ENCODE measurements at places on chromosomes 6 and 20.
A peak's percentile ranks its signal among the peaks of the same experiment; 100 is the strongest.

DNA sequence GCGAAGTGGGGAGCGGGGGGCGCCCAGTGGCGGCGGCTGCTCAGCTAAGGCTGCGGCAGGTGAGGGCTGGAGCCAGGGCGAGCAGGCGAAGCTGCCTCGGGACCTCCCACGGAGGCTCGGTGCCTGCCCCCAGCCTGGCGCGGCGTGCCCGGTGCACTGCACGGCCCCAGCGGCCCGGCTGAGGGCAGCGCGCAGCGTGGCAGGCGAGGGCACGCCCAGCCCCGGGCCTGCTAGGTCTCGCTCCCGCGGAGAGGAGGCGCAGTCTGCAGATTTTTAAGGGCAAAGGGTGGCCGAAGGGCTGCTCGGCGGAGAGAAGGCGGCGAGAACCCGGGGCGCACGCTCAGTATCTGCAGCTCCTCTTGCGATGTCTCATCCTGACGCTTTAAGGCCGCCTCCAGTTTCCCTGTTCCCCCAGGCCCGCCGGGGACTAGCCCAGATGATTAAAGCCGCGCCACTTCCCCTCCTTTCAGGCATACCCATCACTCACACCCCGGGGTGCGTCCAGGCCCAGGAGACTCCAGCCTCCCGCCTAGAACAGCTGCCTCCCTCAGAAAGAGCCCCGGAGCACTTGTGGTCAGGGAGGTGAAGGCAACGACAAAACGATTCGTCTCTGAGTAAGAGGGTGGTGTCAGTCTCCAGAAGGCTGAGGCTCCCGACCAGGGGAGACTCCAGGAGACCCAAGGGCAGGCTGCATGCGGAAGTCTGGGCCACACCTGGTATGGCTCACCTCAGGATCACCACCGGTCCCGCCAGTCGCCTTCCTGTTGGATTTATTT is at the start of gene FERMT1:
Gene FERMT1 (minus strand): TSS at position 158 of the 776 bp plus-strand sequence. CDS start 3,476 bp downstream, outside the sequence.
- no peak for DNase-seq

GRCh38 chr6:139050770-139051313 is 22.3 kb downstream of the ABRACL start:
- no peak for DNase-seq

- DNase-seq: no peak
Observed at GRCh38 chr6:3372912-3373554, 83.8 kb downstream of the SLC22A23 start.

DNA sequence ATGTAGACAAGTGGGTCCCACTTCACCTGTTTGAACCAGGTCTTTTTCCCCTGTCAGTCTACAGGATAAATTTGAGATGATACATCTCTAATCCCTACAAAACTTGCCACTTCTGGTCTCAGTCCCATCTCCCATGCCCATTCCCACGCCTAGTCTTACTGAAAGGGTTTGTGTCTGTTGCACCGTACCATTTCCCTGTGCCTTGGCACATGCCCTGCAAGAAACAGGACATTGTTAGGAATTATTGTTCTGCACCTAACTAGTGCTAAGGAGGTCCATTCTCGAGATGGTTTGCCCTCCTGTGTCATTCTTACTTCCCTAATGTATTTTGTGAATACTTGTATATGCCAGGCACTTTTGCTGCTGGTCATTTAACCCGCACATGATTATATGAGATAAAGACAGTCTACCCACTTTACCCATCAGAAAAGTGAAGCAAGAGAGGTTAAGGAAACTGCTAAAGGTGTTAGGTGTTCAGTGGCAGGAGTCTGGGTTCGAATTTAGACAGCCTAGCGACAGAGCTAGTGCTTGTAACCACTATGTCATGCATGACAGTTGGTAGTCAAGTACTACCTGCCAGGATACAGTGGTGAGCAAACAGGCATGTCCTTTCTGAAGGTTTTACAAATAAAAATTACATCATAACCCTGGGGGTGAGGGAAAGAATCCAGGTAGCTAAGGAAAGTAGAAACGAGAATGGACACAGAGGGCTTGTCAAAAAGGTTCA is 12.7 kb downstream of the FAM217A start:
- DNase-seq: no peak

DNA sequence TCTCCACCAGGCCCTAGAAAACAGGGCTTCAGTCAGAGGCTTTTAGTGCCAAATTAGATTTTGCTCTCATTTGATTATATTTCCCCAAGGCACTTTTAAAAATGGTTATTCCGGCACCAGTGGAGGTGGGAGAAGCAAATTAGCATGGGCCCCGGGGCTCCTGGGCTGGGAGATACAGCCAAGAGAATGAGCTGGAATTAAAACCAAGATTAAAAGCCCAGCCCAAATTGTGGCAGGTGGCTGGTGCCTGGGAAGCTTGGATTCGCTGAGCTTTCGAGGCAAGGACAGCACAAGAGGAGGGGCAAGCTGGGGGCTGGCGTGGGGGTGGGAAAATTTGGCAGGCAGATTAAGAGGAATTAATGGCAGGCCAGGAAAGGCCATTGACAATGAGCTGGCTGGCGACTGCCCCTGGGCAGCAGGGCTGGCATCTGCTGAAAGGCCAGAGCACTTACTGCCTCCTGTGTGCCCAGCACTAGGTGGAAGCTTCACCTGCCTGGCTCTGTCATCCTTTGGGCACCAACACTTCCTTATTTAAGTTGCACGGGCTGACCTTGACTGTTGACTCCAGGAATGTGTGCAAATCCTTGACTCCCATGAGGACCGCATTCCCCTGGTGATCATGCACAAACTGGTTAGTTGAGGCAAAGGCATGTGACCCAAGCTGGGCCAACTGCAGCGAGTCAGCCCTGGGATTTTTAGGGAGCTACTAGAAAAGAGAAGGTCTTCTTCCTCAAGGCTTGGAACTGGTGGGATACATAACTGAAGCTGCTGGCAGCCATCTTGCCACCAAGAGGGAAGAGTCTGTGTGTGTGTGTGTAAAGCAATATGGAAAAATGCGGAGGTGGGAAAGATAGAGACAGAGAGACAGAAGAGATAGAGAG is 76.1 kb downstream of the SULF2 start:
- DNase-seq: no peak

DNA sequence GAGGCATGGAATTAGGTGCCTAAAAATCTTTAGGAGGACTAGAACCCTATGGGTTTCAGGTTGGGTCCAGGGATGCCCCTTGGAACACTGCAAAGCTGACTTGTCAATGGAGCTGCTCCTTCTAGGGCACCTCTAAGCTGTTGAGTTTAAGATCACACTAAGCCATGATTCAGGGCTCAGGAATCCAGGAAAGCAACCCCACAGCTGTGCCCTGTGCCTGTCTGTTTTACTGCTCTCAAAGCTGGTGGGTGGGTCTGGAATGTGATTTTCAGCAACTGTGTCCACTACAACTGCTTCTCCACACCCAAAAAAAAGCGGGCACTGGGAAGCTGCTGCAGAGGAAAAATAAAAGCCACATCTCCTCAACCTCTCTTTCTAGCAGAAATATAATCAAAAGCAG is 310.4 kb upstream of the MOCS1 start:
- DNase-seq: no peak

GRCh38 chr6:127180426-127180825 is 62.0 kb downstream of the RSPO3 start:
- no peak for DNase-seq

- DNase-seq: no peak
Observed at GRCh38 chr20:62220666-62221568, 839 bp upstream of the HRH3 start.

DNA sequence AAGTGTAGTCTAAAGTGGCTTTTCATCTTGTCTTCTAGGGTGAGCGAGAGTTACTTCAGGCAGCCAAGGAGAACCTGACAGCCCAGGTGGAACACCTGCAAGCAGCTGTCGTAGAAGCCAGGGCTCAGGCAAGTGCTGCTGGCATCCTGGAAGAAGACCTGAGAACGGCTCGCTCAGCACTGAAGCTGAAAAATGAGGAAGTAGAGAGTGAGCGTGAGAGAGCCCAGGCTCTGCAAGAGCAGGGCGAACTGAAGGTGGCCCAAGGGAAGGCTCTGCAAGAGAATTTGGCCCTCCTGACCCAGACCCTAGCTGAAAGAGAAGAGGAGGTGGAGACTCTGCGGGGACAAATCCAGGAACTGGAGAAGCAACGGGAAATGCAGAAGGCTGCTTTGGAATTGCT is 27.1 kb downstream of the C20orf173 start:
- no peak for DNase-seq

DNA sequence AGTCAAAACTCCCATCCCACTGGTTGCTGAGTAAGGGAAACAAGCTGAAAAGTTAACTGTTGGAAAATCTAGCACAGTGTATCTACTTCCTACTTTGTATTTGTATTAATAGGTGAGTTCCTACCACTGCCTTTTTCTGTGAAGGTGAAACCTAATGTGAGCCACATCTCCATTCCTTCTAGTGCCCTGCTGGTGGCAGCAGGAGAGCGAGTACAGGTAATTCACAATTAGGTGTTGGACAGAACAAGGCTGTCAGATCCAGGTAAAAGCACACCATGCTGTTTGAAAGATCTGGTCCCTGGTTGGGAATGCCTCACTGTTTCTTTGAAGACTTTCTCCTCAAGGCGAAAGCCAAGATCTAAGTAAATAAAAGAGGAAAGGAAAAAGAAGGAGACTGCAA is 528.4 kb downstream of the PKHD1 start:
- DNase-seq: no peak

DNA sequence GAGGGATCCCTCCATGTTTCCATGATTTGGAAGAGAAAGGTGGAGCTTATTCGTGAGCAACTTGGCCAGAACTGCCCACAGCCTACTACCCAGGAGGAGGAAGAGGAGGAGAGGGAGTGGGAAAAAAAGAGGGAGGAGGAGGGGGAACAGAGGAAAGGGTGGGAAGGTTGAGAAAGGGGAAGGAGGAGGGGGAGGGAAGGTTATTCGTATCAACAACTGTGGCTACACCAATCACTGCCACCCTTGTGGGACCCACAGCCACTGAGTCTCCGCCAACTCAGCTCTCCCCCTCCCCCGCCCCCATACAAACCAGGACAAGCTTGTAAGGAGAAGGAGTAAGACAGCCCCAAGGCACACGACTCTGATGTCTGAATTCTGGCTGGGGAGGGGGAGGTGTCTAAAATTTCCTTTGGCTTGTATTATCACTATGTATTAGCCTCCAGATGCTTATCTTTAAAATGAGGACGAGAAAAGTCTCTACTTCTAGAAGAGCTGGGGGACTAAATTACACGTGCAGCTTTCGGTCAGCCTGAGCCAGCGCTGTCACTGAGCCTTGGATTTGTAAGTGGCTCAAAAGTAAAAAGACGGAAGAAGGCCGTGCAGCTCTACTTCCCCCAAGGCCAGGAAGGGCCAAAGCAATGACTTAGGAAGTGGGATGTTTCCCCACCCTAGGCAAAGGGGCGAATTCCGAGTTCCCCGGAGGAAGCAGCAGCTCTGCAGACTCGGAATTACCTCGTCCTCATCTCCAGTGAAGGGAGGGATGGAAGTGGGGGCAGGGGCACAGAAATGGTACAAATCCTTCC is 1.0 kb downstream of the FKBP1A start:
- DNase-seq: peak; percentile 17
